ENCODE measurements at places on chromosomes 2 and 18. TPM values are rescaled to one million over a fixed set of nuclear protein-coding genes. Genes with fewer than 3 reads are reported as not detected.

The GAL3ST2 gene
- total RNA-seq, result 0.48 TPM

- H3K4me1 ChIP-seq, result peaks cover 25% of the 10 kb centered on the region
- peaks cover 2% of the 10 kb centered on the region for H3K36me3 ChIP-seq
- H3K4me3 ChIP-seq, result no peak overlapping the region
- DNase-seq, result no peak
Measured at GRCh38 chr18:76385681-76385975, 109.4 kb downstream of the ZNF516 start.

GRCh38 chr2:144730711-144731110 lies 210.8 kb upstream of the ZEB2 start:
- H3K36me3 ChIP-seq, result no peaks in the 10 kb centered on the region
- H3K27me3 ChIP-seq, result no peaks in the 10 kb centered on the region
- no peak for DNase-seq
- no peaks in the 10 kb centered on the region for H3K4me1 ChIP-seq

DNA sequence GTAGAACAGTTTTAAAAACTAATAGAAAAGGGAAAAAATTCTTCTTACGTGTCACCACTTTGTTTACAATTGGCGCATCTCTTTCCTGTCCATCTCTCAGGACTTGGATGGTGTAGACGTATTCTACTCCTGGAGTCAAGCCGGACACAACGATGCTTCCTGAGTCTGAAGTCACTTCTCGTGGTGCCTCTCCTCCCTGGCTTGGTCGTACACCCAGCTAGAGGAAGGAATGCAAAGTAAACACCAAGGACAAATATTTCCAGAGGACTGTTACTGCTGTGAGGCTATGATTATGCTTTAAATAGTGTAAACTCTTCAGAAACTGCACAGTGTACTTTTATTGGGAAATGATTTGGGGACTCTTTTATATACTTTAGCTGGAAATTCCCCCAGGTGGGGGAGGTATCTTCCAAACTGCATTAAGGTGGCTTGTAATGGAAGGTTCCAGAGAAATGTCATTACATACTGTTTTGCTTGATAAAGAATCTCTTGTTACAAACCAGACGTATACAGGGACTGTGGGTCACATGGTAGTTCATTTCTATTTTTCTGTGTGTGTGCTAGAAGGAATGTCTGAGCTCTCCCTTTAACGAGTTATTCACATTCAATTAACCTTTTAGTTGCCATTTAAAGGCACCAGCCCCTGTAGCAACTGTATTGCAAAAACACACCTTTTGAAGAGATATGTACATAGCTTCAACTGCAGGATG lies 38.1 kb downstream of the FN1 start:
- no peak overlapping the region for H3K27ac ChIP-seq
- no peak for DNase-seq
- H3K4me1 ChIP-seq, result no peaks in the 10 kb centered on the region
- H3K36me3 ChIP-seq, result no peaks in the 10 kb centered on the region

- DNase-seq, result no peak
- H3K36me3 ChIP-seq, result no peaks in the 10 kb centered on the region
- H3K27me3 ChIP-seq, result no peaks in the 10 kb centered on the region
- no peak overlapping the region for H3K4me3 ChIP-seq
Measured at GRCh38 chr2:117514371-117514770, 300.1 kb upstream of the DDX18 start.

- peaks cover 4% of the 10 kb centered on the region for H3K27me3 ChIP-seq
- peaks cover 2% of the 10 kb centered on the region for H3K36me3 ChIP-seq
- H3K4me1 ChIP-seq, result 0 out of 2 replicates have a peak, but pooled peaks cover 3% of the 10 kb centered on the region
- no peak overlapping the region for H3K27ac ChIP-seq
- no peak for DNase-seq
Measured at GRCh38 chr2:238240757-238241711, 1.2 kb upstream of the HES6 start.

- no peaks in the 10 kb centered on the region for H3K4me1 ChIP-seq
- H3K36me3 ChIP-seq, result no peaks in the 10 kb centered on the region
- no peak for DNase-seq
- no peak overlapping the region for H3K4me3 ChIP-seq
- no peak overlapping the region for H3K27ac ChIP-seq
Measured at GRCh38 chr2:177756336-177756735, 316.2 kb downstream of the PDE11A start.

- H3K27ac ChIP-seq, result no peak overlapping the region
- no peak overlapping the region for H3K4me3 ChIP-seq
- no peaks in the 10 kb centered on the region for H3K27me3 ChIP-seq
Measured at GRCh38 chr18:40159141-40160017, 1795.7 kb upstream of the PIK3C3 start.

The TP53I3 gene
- 10.9 TPM for total RNA-seq

Data from GM12878 (cell line).